ENCODE measurements at places on chromosomes 7 and 10.

DNA sequence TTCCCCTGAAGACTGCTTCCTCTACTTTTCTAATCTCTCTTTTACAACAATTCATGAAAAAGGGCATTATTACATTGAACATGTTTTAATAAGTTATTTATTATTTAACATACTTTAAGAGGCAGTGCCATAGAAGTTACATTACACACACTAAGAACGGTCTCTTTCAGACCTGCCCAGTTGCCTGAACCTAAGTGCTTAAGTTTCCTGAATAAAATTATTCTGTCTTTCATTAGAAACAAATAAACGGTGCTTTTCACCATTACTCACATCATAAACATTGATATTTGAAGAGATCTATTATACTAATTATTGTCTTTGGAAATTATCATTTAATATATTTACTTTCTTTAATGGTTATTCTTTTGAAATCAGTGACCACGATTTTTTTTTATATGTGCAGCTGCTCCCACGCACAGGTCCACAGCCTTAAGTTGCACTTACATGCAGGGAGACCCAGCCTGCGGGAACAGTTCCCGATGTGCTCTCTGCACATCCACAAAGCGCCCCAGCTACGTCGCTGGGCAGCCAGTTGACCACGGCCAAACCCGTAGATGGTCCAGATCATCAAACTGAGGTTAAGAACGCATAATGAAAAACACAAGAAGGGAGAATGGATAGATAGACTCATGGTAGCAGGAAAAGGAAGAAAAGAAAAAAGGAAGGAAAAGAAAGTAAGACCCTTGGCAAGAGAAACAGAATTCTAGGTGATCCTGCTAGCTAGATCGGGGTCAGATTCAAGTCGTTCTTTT lies 437.0 kb upstream of the MGMT start:
- DNase-seq, result no peak

- DNase-seq, result no peak
Observed at GRCh38 chr7:150367677-150368095, 936 bp upstream of the REPIN1 start.

- DNase-seq, result no peak
Observed at GRCh38 chr10:117071286-117072050, 66.5 kb upstream of the SHTN1 start.

DNA sequence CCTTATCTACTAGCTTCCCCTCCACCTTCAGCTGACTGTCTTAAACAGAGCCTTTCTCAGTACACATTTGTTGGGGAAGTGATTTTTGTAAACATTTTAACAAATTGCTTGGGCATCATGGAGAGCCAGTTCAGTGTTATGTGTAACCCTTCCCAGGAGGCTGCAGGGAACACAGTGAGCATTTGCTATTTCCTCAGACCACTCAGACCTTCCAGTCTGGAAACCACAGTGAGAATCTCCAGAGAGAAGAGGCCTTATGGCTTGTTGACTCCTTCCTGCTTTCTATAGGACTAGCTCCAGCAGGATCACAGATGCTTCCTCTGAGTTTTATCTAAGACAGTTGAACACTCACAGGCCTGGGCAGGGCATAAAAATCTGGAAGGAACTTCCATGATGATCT lies 409.8 kb upstream of the NPVF start:
- no peak for DNase-seq

DNA sequence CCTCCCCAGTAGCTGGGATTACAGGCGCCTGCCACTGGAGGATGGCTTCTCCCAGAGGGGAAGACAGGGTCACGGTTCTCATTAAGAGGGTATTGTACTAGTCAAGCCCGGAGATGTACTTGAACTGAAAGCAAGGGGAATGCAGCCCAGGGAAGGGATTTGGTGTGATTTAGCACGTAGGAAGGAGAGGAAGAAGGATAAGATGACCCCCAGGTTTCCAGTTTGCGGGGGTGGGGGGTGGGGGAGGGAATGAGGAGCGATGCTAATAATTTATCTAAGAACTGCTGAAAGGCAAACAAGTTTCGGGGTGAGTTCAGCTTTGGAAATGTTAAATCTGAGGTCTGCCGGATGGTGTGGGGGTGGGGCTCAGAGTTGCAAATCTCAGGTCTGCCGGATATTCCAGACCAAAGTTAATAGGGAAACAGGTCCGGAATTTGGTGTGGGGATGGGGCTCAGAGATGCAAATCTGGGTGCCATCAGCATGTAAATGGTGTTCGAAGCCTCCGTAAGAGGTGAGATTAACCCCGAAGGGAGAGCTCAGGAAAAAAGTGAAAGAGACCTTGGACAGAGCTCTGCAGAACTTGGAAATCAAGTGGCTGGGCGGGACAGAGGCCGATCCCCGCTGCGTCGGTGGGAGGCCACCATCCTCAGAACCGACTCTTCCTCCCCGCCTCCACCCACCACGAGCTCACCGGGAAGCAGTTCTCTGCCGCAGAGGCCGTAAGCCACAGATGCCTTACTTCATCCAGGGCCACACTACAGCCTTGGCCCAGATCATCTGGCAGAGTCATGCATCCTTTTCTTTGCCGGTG lies 1.6 kb upstream of the SEPHS1 start:
- no peak for DNase-seq

DNA sequence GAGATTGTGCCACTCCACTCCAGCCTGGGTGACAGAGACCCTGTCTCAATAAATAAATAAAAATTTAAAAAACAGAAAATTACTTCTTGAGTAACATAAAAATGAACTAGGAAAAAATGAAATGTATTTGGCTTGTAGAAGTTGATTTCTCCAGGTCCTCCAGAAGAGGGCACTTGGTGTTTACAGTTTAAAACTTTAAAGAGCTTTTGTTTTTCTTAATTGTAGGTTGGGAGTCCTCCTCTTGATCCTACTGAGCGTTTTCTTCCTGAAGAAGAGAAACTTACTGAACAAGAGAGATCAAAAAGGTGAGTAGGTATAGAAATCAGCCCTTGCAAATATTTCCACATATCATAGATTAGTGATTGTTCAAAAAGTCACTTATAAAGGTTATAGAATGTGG lies 16.2 kb downstream of the KIFBP start:
- no peak for DNase-seq

DNA sequence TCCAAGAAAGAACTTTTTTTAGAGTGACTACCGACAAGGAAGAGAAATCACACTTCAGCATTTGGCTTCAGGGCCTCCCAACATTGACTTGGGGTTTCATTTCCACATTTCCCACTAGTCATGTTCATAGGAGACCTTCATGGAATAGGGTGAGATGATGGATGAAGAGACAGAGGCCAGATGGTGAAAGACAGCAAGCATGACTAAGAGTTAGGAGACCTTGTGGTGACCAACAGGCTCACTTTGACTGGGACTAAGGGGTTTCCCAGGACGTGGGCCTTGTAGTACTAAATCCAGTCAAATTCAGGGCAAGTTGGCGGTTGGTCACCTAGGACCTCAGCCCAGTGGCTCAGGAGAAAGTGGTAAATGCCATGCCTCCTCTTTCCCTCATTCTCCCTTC lies 3.0 kb upstream of the GIMAP5 start:
- no peak for DNase-seq

DNA sequence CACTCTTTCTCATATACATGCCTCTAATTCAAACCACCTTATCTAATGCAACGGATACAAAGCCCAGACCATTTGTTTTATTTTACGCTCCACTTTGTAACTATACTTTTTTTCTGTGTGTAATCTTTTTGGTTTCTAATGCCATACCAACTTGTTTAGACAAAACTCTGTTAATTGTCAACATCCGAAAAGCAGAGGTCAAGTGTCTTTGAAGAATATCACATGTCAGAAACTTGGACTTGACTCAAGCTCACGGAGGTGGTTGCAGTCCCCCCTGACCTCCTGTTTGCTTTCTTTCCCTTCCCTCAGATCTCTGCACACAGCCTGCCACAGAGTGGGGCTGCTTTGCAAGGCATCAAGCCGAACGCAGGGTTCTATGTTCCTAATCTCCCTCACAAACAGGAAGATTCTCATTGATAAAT lies 698.9 kb downstream of the PARD3 start:
- no peak for DNase-seq

GRCh38 chr10:3139216-3139910 lies 33.2 kb downstream of the PITRM1 start:
- DNase-seq, result no peak
